ENCODE measurements at places on chromosomes 2 and 18. TPM values are rescaled to one million over a fixed set of nuclear protein-coding genes. Genes with fewer than 3 reads are reported as not detected.

DNA sequence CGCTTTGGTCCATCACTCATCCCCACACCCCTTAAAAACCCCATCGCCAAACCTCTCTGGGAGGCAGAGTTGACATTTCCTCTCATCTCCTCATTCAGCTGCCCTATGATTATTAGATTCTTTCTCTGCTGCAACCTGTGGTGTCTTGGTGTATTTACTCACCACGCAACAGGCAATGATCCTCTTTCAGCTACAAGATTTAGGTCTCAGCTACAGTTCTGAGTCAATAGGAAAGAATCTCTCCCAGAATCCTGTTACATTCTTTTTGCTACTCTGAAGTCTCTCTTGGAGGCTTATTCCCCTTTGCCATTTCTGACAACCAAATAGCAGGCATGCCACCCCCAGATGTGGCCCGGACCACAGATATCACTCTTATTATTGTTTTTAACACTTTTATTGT, 468.3 kb upstream of the GYPC start:
- no peak for DNase-seq

- DNase-seq: no peak
Observed at GRCh38 chr2:31297751-31298150, 63.8 kb downstream of the EHD3 start.

DNA sequence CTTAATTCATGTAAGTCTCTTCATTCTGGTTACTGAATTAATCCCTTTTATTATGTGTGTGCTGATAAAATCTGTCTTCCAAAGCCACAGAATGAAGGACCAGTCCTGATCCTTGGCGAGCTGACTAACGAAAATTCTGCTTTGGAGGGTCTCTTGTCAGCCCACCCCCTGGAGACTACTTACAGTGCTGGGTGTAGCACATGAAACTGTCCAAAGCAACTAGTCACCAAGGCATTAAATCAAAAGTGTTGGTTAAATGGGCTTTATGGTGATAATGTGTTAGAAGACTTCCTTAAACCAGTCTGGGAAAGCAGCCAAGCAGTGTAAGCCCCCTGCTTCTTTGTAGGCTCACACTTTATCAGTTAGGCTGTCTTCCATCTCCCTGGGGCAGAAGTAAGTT, 420.2 kb downstream of the SUCLG1 start:
- DNase-seq: no peak

DNA sequence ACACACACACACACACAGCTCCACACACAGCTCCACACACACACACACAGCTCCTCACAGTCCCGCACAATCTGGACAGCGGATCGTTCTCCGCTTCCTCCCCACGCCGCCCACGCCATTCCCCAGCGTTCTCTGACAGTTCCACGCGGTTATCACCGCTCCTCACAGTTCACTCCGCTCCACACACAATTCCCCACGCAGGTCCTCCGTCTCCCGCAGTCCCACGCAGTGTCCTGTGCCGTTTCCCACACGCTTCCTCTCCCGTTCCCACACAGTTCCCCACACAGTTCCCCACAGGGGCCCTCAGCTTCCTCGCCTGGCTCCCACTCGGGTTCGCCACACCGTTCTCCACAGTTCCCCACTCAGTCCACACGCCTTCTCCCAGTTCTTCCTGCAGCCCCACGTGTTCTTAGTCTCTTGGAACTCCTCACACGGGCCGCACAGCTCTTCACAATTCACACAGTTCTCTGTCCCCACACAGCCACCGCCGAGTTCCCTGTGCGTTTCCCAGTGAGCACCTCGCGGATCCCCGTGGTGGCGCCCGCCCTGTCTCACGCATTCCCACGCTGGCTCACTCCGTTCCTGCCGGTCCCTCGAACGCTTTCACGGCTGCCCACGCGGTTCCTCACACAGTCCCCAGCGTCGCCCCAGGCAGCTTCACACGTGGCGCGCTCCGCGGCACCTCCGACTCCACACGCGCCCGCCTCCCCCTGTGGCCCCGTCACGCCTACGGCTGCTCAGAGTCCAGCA, 38.4 kb downstream of the KIF1A start:
- no peak for DNase-seq

The FAHD2B gene
- total RNA-seq: 14.9 TPM

GRCh38 chr2:106343274-106343673, 124.9 kb downstream of the RGPD3 start:
- no peak for DNase-seq

- DNase-seq: no peak
Observed at GRCh38 chr2:62305421-62306176, 109.7 kb downstream of the B3GNT2 start.

GRCh38 chr2:147829106-147829505, 15.7 kb upstream of the ACVR2A start:
- no peak for DNase-seq

The SIGLEC15 gene
- 1.9 TPM for total RNA-seq

The MRPL44 gene
- total RNA-seq: 27.5 TPM

DNA sequence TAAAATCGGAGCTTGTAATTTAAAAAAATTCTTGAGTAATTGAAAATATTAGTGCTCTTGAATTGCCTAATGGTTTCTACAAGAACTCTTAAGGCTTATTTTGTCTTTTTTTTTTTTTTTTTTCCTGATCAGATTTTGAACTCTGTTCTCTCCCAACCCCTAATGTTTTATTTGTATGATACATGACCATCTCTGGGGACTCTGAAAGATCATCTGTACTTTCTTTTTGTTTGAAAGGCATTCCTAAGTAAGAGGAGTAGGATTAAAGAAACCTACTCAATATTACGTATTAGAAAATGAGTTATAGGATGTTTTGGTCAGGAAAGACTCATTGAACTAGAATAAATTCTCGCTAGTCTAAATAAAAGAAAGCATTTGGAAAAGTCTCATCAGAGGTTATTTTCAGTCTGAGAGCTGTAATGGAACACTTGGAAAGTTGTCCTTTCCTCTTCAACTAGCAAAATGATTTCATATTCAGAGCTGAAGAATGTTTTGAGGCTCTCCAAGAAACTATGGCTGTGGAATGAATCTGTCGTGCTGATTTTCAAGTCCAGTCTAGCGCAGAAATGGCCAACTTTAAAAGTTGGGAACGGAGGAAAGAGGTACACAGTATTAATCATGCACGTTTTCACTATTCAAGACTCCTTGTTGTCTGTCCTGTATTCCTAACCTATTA, 182.7 kb downstream of the PRPF40A start:
- DNase-seq: no peak

- DNase-seq: no peak
Observed at GRCh38 chr2:215107216-215108056, 31.0 kb downstream of the ABCA12 start.

GRCh38 chr2:88016960-88017779, 823 bp upstream of the RNU2-63P start:
- no peak for DNase-seq
